ENCODE measurements at places on chromosomes 6 and 20.

- DNase-seq = no peak
These were observed 353.6 kb downstream of the MAFB start for GRCh38 chr20:40335437-40335836.

- no peak for DNase-seq
These were observed 20.0 kb downstream of the CCN2 start for GRCh38 chr6:131931063-131931750.

GRCh38 chr6:99779631-99780555 lies 173.3 kb downstream of the PRDM13 start:
- no peak for DNase-seq

GRCh38 chr6:83378621-83379388 lies 52.0 kb downstream of the ME1 start:
- no peak for DNase-seq

DNA sequence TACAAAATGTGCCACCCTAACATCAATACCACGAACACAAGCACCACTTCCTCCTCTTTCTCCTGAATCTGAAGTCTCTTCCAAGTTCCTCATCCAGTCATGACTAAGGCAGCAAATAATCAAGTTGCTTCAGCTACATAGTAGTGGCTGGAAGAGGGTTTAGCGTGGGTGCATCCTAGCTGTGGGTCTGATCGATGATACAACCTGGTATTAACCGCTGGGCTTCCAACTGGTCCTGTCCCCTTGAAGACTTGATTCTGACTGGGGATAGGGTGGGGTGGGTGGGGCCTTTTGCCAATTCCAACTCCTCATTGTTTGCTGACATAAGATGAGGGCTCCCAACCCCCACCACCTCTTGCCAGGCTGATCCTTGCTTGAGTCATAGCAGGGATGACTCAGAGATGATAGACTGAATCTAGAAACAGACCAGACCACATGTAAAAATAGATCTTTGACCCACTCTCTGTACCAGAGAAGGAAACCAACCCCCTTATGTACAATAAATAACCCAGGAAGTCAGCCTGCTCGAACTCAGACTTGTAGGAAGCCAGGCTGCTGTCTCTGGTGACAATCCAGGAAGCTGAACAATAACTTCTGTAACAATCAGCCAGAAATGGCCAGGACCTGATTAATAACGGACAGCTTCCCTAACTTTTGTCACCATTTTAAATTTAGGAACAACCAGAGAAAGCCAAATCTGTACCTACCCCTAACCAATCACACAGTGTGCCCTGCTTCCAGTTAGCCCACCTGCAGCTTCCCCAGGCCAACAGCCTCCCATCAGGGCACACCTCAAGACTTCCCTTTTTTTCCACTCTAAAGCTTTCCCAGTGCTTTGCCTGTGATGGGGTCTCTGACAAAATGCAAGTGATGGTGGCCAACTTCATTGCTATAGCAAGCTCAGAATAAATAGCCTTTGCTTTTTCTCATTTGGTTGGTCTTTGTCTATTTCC lies 68.9 kb upstream of the FAM184A start:
- DNase-seq = peak; percentile 28

DNA sequence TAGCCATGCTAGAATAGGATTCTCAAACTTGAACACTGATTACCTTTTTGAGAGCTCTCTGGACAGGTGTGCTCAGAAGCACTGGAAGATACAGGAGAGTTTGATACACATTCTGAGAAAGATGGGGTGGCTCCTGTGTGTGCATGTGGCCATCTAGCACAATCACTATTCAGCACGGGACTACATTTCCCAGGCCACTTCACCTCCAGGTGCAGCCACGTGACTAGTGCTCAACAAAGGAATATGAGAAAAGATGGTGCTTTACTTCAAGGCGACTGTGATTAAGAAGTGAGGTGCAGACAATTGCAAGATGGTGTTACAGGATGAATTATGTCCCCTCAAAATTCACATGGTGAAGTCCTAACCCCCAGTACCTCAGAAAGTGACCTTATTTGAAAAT lies 103.8 kb downstream of the BACH2 start:
- no peak for DNase-seq

DNA sequence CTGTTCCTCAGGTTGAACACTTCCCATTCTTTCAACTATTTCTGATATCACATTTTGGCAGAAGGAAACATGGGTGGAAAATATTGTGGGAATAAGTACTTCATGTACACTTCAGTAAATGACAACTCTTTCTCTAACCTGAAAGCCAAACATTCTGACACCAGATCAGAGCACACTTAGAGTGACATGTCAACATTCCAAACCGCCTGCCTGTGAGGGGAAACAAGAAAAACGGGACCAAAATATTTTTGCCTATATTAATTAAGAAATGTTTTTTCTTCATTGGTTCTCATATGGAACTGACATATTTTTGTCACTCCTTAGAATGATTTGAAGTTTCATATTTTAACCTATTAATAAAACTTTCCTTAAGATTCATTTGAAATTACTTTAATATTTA lies 483.1 kb downstream of the MAFB start:
- DNase-seq = no peak
